ENCODE measurements at places on chromosomes 1 and 21. TPM values are rescaled to one million over a fixed set of nuclear protein-coding genes. Genes with fewer than 3 reads are reported as not detected.

The CNTN2 gene
- 31.9 TPM for polyA plus RNA-seq

The RIPK4 gene
- polyA plus RNA-seq, result 3.9 TPM

The HSF2BP gene
- polyA plus RNA-seq, result 46.5 TPM

The PTAFR gene
- polyA plus RNA-seq, result 4.9 TPM

The FCRL3 gene
- 0.86 TPM for polyA plus RNA-seq

The LRRC8C gene
- polyA plus RNA-seq, result 8.2 TPM

The ZNF648 gene
- polyA plus RNA-seq, result 0.91 TPM

The NUAK2 gene
- polyA plus RNA-seq, result 7.2 TPM

The ERRFI1 gene
- polyA plus RNA-seq, result 27.3 TPM

The TNFSF4 gene
- polyA plus RNA-seq, result 11.2 TPM

The C1QA gene
- polyA plus RNA-seq, result 142 TPM

The GNG4 gene
- polyA plus RNA-seq, result 3.3 TPM

The ZNF692 gene
- polyA plus RNA-seq, result 82.9 TPM

The NEK2 gene
- 126 TPM for polyA plus RNA-seq

The PHLDA3 gene
- 24.0 TPM for polyA plus RNA-seq

The CTSK gene
- polyA plus RNA-seq, result 56.9 TPM

The LCE1A gene
- polyA plus RNA-seq, result not detected

The CLCA4 gene
- 0.37 TPM for polyA plus RNA-seq

The HSD3B2 gene
- polyA plus RNA-seq, result 3.1 TPM

The FAM163A gene
- polyA plus RNA-seq, result 6.6 TPM

The LCE1F gene
- not detected for polyA plus RNA-seq

The RAD54L gene
- polyA plus RNA-seq, result 17.9 TPM

The RYR2 gene
- polyA plus RNA-seq, result 5.4 TPM

The KRTAP11-1 gene
- not detected for polyA plus RNA-seq

The SPRR2B gene
- 12.4 TPM for polyA plus RNA-seq

The FCMR gene
- 5.3 TPM for polyA plus RNA-seq

The FMN2 gene
- 4.3 TPM for polyA plus RNA-seq

The MTR gene
- polyA plus RNA-seq, result 23.4 TPM

The KRTAP15-1 gene
- polyA plus RNA-seq, result not detected

The ORC1 gene
- polyA plus RNA-seq, result 6.4 TPM

The KCNK1 gene
- 3.9 TPM for polyA plus RNA-seq

The LCE3D gene
- not detected for polyA plus RNA-seq

The UBXN10 gene
- polyA plus RNA-seq, result 43.7 TPM

The NGF gene
- 3.3 TPM for polyA plus RNA-seq

The TNNT2 gene
- polyA plus RNA-seq, result 2.7 TPM

The SMIM12 gene
- 52.3 TPM for polyA plus RNA-seq

The WASF2 gene
- polyA plus RNA-seq, result 128 TPM

The ASTN1 gene
- polyA plus RNA-seq, result 2.7 TPM

The CLCNKB gene
- polyA plus RNA-seq, result 2.3 TPM

The SLFNL1 gene
- 85.4 TPM for polyA plus RNA-seq

The FCGR3A gene
- 25.7 TPM for polyA plus RNA-seq

The PLA2G2C gene
- polyA plus RNA-seq, result 1.1 TPM

The MYBPH gene
- polyA plus RNA-seq, result 2.9 TPM

The HPDL gene
- not detected for polyA plus RNA-seq

The TEX38 gene
- polyA plus RNA-seq, result 432 TPM

Data from testis (tissue), 5 donors.